Fibroblast of skin of right biceps (primary cell): ENCODE measurements at places on chromosomes 12 and 14.

DNA sequence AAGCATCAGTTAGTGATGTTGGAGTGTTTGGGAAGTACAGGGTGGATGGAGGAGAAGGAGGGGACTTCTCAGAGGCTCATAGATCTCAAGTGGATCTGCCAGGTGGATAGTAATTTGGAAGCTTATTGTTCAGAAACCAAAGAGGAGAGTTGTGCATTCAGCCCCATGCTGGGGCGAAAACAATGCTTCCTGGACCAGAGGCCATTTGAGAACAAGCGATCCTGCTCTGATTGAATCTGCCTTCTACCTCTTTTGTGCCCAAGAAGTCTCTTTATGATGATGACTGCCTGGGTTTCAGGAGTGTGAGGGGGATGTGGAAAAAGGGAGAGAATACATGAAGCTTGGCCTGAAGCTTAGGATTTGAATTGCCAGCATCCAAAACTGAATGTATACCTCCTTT is 110.8 kb upstream of the SRRM4 start:
- no peak for DNase-seq

GRCh38 chr12:22396735-22397134 is 62.2 kb upstream of the ST8SIA1 start:
- no peak for DNase-seq

GRCh38 chr14:30275604-30276003 is 283.4 kb upstream of the G2E3 start:
- DNase-seq, result no peak

DNA sequence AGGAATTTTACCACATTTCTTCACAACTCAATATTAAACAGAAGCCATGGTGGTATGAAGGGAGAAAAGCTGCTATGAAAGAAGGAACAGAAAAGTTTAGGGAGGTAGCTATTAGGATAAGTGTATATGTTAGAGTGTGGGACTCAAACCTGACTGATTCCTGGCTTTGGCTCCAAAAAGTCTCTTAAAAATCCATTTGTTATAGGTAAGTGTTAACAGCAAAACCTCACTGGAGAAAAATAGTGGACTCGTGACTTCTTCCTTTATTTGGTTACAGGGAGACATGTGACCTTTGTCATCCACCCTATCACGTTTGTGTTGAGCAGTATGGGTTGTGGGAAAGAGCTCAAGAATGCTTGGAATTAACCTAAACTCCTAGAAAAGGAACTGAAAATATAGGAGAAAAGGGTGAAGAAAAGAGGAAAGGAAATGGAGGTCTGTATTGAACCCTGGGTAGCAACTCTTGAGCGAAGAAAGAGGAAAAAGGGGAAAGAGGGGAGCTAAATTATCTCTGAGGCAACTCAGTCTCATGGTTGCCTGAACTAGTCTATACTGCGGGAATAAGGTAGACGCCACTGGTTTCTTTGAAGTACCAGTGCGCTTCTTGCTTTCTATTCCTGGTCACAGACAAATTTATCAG is 3.6 kb upstream of the EID3 start:
- DNase-seq, result peak; percentile 40

GRCh38 chr12:26250801-26251200 is 55.4 kb downstream of the SSPN start:
- peak; percentile 45 for DNase-seq

- DNase-seq, result no peak
These were observed 41.2 kb upstream of the CRY1 start for GRCh38 chr12:107134558-107134957.

- DNase-seq, result no peak
These were observed at the start of gene RASAL1 for GRCh38 chr12:113135178-113136127. TSS of gene RASAL1 (minus strand) at chr12:113135761. CDS start at chr12:113135462, 299 bp downstream.

GRCh38 chr12:88418856-88419497 is 161.3 kb downstream of the KITLG start:
- peak; percentile 78 for DNase-seq

DNA sequence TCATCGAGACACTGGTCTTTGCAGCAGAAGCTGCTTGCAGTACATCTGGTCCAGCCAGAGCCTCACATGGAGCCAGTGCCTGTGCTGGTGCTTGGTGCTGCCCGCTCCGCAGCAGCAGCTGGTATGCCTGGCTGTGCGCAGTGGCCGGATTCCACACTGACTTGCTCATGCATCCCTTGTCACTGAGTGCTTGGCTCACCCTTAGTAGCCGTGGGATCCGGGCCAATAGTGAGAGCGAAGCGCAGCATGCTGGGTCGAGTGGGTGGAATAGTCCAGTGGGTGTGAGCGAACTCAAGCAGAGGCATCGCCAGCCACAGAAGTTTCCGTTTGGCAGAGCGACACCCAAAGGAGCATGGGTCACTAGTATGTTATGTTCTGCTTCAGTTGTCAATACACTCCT is 10.1 kb upstream of the FBXO33 start:
- DNase-seq, result no peak

GRCh38 chr12:2653461-2653965 is 141.3 kb upstream of the FKBP4 start:
- DNase-seq, result no peak
